ENCODE measurements at places on chromosomes 6 and 20.

- no peak for DNase-seq
Observed at GRCh38 chr6:161130541-161130940, 139.0 kb downstream of the MAP3K4 start.

- no peak for DNase-seq
Observed at GRCh38 chr20:13284830-13285229, 63.8 kb downstream of the ISM1 start.

DNA sequence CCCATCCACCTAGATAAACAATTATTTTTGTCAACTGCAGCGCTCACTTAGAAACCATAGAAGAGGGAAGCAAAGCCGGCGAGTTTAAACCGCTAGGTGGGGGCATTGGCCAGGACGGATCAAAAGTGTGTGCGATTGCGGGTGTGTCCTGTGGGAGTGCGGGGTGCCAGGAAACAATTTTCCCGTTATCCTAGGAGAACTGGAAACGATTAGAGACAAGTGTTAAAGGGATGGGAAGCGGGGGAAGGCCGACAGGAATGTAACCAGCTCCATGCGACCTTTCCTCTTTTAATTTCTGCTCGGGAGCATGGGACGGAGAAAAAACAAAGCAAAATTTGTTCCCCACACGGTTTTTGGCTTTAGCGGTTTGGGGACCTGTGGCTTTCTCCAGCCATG, 2.8 kb upstream of the HTR1B start:
- DNase-seq, result no peak

DNA sequence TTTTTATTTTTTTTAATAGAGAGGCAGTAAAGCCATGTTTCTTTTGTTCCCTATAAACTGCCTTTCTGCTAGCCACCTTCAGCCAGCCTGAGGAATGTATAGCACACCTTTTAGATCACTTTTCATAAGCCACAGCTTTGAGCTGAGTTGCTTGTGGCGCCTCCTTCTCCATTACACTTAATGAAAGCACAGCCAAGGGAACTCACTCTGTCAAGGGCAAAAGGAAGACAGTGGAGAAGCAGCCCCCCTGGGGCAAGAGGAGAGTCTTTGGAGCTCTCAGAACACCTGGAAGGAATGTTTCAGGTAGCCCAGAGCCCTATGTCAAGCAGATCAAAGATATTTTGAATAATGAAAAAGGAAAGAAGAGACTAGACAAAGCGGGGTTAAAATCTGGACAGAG, 235.1 kb downstream of the CLIC5 start:
- DNase-seq, result no peak

DNA sequence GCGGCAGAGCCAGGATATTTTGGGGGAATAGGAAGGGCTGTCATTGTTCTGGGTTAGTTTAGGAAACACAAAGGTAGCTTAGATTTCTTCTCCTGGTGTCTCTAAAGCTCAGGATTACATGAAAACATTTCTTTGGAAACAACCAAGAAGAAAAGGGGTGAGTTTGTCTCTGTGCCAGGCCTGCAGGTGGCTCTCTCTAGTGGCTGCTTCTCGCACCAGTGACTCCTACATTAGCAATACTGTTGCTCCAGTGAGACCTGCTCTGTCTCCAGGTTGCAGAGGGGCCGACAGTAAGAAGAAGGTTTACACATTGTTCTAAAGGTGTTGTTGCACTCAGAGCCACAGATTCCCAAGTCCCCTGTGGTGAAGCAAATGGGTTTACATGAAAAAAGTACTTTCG, 104.6 kb upstream of the GLP1R start:
- DNase-seq, result no peak

DNA sequence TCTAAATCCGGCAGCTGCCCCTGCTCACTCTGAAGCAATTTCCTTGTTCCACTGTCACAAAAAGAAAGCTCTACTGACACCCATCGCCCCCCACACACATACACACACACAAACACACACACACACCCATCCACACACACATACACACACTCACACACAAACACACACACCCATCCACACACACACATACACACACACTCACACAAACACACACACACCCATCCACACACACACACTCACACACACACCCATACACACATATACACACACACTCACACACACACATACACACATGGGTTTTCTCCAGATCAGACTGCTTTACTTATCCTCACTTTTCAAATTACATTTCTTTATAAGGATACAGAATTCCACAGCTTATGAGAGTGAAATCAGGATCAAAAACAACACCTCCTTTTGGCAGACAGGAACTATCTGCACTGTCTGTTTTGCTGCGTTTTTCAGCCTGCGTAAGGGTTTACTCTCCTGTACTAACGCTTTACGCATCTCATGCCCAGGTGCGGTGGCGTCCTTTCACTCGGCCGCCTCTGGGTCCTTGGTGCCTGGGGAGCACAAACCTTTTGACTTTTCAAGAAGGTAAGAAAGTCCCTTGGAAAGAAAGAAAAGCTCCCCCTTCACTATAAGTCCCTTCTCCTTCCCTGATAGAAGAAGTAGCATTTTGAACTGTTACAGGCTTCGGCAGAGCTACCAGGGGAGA, 8.0 kb downstream of the DACT2 start:
- no peak for DNase-seq

DNA sequence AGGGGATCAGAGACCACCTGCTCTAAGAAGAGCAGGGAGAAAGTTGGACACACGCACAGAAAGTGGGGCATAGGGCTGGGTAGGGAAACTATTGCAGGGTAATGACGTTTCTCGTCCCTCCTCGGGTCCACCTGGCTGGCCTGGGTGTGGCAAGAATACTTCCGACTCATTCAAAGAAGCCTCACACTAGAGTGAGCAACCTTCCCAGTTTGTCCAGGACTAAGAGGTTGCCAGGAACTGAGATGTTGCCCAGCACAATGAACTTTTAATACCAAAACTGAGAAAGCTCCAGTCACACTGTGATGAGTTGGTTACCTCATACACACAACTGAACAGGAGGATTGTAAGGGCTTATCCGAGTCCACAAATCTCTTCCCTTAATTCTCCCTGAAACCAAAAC, 74.5 kb upstream of the ADGRF1 start:
- DNase-seq, result no peak
